ENCODE measurements at places on chromosomes 2 and 18.

DNA sequence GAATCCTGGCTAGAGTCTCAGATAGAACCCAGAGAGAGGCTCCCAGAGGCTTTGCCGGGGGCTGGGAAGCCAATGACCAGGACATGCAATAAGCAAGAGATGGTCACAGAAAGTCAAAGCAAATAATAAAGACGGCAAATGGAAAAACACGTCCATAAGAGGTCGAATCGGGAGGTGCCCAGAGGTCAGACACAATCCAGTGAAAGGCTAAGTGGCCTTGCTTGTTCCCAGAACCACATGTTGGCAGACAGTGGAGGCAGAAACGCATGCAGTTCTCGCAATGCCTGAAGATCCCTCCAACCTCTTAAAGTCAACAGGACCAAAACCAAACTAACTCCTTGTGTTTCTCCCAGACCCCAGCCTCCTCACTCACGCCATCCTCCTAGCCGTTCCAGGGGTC lies 3.0 kb downstream of the CYB5A start:
- no peak for DNase-seq

GRCh38 chr2:201881741-201882140 lies 75.4 kb downstream of the CDK15 start:
- no peak for DNase-seq

- no peak for DNase-seq
These were observed 17.0 kb downstream of the SLC20A1 start for GRCh38 chr2:112662704-112663103.

GRCh38 chr2:128817171-128817570 lies 498.5 kb upstream of the HS6ST1 start:
- DNase-seq = no peak

- no peak for DNase-seq
These were observed 49.6 kb downstream of the CPS1 start for GRCh38 chr2:210606001-210606400.

DNA sequence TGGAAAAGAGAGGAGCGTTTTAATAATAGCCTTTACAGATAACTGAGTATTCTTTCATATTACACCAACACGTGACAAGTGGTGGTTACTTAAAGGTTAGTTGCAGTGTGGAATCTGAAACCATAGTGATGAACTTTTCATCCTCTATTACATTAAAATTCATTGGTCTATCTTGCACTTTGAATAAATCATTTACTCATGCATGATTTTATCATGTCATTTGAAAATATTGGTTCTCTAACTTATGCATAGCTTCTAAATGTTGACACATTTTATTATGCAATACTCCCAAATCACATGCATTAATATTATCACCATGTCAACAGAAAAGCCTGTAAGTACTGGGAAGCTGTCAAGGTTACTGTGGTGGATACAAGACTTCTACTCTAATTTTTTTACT lies 1432.2 kb downstream of the LRP1B start:
- no peak for DNase-seq

GRCh38 chr2:237642038-237642734 lies 14.8 kb downstream of the LRRFIP1 start:
- no peak for DNase-seq

DNA sequence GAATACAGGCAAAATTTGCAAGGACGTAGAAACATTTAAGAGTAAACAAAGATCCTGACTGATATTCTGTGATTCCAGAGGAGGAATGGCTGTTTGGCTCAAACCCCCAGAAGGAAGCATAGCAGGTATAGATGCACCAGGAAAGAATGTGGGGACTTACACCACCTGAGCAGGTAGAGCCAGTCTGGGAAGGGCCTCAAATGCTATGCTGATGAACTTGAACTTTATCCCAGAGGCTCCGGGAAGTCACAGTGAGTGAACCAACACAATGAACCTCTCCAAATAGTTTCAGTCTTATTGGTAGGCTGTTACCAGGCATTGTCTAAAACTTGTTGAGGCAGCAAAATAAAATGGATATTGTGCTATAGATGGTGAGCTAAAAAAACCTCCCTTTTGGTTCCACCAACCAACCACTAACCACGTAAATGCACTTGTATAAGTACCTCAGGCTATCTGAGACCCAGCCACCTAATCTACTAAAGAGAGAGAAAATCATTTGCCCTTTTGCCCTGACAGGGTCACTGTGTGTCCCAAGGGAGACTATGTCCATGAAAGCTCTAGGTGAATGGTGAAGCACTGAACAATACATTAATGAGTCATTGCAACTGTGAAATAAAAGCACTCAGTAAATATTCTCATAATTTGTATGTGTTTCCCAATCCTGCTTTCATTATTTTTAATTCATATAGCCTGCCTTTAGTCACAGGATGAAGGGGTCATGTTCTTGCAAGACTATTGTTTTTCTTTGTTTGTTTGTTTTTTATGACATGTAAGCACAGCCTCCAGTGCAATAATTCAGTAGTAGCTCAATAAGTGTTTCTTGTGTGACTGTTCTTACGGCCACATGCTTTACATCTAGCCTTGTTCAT lies 911.6 kb downstream of the EPHA4 start:
- DNase-seq = peak; percentile 64

GRCh38 chr2:44668336-44668735 lies 273.2 kb upstream of the SIX3 start:
- no peak for DNase-seq
